Stimulated activated CD8-positive, alpha-beta memory T cell treated with anti-CD3 and anti-CD28 coated beads, Interleukin-15, amount 100 ng/mL, for 48 hours (primary cell): ENCODE measurements at places on chromosomes 11 and 22.

GRCh38 chr11:97815667-97816066 is 1205.1 kb upstream of the CNTN5 start:
- no peak for DNase-seq

DNA sequence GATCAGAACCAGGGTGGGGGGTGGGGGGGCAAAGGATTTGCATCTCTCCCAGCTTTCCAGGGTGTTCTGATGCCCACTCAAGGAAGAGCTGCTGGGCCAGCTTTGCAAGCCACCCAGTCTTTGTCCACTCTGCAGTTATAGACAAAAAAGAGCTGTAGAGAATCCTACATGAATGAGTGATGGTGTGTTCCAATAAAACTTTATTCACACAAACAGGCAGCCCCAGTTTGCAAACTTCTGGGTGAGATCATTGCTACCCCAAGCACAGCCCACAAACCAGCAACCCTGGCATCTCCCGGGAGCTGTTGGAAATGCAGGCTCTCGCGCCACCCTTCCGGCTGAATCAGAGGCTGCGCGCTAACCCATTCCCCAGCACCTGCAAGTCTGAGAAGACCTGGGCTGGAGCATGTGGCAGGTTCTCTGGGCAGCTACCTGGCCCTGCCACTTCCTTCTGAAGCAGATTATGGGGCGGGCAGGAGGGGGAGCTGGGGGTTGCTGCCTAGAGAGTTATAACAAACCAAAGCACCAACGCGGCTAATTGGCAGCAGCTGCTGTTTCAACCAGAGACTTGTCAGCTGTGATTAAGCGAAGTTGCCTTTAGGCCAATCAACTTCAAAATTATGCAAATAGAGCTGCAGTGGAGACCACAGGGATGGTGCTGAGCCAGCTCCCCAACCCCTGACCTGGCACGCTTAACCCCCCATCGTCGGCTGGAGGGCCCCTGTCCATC is 3.8 kb upstream of the SHISAL1 start:
- DNase-seq: no peak

GRCh38 chr11:119723243-119723951 is 5.6 kb downstream of the NECTIN1 start:
- DNase-seq: no peak

- no peak for DNase-seq
These were observed 95.4 kb downstream of the MYO18B start for GRCh38 chr22:25837288-25837900.

DNA sequence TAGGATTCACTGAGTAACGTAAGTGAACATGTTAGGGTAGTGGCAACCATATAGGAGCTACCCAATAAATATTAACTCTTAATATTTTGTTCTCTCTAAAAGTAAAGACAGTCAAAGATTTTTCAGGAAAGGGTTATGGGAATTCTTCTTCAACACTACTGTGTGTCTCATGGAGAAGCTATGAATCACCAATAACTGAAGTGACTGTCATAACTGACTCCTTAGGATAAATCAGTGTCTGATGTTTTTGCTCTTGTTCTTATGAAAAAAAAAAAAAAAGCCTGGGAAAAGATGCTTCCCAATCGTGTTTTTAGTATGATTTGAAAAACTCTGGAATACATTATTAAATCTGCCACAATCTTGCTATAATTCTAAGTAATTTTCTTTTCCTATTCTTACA is 111.2 kb upstream of the CEP126 start:
- no peak for DNase-seq

- DNase-seq: no peak
These were observed 70.5 kb downstream of the NARS2 start for GRCh38 chr11:78504181-78504580.

DNA sequence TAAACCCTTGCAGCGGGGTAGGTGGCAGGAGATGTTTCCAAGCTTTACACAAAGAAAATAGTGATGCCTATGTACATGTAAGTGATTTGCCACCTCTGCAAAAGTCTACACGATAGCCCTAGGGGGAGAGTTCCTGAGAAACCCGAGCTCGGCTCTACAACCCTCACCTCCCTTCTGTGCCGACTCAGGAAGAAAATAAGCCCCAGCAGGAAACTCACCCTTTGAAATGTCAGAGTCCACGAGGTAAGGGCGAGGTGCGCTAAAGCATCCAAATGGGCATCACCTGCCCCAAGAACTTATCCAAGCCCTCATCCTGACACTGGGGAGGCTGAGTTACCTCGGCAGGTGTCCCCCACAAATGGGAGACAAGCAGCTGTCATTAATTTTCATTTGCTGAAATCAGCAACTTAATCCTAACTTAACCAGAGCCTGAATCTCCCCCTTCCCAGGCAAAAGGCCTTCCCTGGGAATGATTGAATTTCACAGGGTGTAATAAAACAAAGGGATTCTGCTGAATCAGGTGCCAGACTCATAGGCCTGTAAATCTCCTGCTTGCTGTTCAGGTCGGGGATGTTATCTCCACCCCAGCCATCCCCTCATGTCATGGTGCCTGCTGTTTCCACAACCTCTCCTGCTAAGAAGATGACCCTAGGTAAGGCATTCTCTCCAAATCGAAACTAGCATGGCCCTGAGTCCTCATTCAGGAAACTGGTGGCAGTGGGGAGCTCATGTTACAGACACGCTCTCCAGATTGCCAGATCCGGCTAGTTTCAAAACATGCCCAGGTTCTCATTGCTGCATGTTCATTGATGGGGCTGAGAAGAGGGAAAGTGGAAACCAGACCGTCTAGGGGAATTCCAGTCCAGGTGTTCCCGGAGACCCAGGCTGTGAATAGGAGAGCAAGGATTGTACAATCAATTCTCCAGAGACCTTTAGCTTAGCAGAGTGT is 105.3 kb upstream of the KIRREL3 start:
- DNase-seq: no peak
